ENCODE measurements at places on chromosomes 5 and 9. TPM values are rescaled to one million over a fixed set of nuclear protein-coding genes. Genes with fewer than 3 reads are reported as not detected.
A peak's percentile ranks its signal among the peaks of the same experiment; 100 is the strongest.

The CORO2A gene
- 1.8 TPM for total RNA-seq

The SARDH gene
- not detected for total RNA-seq

The CBY3 gene
- 0.67 TPM for total RNA-seq

The TBC1D13 gene
- 28.6 TPM for total RNA-seq

The LHX6 gene
- 1.8 TPM for total RNA-seq

The PRLR gene
- 0.22 TPM for total RNA-seq

The BTNL9 gene
- 12.9 TPM for total RNA-seq

- no peak for DNase-seq
These were observed 562.5 kb downstream of the CSNK1G3 start for GRCh38 chr5:124074500-124074899.

DNA sequence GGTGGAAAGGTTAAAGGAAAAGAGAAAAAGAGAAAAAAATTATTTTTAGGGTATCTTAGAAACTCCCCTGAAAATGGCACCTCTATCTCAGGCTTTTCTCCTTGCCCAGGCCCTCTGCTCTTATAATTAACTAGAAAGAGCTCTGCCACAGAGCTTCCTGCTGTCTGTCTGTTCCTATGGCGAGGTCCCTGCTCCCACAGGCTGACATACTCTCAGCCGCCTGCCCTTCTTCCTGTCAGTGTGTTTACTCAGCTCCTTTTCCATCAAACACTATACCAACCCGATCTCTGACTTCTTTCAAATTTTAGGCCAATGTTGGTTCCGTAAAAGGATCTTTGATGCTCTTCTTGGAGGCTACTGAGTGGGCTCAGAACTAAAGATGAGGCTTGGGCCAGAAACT, 482.6 kb downstream of the DMAC1 start:
- no peak for DNase-seq

DNA sequence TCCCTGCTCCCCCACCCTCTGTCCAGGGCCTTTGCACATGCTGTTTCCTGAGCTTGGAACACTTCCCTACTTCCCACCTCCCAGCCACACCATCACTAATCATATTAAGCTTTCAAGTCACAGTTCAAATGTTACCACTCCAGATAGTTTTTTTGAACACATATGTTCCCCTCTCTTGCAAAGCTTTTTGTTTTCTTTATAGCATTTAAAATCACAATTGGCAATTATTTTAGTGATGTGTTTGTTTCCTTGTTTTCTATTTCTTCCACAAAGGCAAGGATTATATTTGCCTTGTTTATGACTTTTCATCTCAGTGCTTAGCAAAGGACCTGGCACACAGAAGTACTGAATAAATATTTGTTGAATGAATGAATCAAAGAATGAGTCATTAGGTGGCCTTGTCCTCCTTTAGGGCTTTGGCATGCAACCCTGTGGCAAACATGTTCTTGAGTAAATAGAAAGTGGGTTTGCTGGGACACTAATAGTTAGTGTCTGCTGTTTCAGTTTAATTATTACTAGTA, 386.8 kb downstream of the FGF10 start:
- DNase-seq: no peak

DNA sequence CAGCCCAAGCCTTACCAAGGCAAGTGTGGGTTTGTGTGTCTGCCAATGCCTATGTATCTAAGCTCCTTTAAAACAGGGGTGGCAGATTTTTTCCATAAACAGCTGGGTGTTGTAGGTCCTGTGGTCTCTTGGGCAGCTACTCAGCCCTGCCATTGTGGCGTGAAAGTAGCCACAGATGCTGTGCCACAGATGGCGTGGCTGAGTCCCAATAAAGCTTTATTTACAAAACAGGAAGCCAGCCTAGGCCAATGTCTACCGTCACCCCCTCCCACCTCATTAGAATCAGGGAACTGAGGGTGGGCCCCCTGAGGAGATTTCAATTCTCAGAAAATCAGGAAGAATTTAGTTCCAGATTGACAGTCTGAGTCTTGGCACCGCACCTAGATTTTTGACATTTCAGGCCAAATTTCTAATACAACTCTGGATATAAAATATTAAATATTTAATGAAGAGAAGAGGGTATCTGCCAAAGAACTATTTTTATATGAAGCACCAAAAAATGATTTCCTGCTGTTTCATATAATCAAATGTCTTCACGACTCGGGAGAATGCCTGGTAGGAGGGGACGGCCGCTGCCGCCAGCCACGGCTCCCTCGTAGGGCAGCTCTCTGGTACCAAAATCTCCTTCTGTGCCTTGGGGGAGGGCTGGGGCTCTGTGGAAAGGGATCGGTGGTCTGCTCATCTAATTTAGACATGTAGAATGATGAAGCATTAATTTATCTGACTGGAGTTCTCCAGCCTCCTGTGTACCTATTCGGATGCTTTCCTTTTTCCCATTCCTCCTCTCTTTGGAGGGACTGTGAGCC, 420.9 kb downstream of the IRX2 start:
- no peak for DNase-seq

DNA sequence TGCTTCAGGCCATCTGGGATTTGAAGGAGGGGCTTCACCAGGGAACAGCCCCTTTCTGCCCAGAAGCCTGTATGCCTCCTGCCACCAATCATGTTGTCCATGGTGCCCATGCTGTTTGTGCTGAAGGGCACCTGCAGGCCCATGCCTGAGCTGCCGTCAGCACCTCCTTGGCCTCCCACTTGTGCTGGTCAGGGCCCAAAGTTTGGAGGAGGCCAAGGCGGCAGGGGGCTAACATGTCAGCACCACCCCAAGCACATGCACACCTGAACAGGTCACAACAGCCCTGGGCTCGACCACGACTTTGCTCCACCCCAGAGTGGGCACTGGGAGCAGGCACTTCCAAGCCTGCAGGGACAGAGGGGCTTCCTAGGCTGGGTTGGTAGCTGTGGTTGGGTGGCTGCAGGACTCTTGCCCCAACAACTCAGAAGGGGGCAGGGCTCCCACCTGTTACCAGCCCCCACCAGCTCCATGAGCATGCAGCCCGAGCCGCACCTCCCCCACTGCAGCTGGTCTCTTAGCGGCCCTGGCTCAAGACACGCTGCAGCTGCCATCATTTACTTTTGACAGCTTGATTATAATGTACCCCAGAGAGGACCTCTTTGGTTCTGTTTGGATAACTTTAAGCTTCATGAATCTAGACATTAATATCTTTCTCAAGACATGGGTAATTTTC, 19.8 kb upstream of the NFIL3 start:
- DNase-seq: no peak

- peak; percentile 5 for DNase-seq
These were observed 415 bp downstream of the XRCC4 start for GRCh38 chr5:83077662-83078261.

- no peak for DNase-seq
These were observed 360.6 kb downstream of the PTPRD start for GRCh38 chr9:10252174-10252573.

DNA sequence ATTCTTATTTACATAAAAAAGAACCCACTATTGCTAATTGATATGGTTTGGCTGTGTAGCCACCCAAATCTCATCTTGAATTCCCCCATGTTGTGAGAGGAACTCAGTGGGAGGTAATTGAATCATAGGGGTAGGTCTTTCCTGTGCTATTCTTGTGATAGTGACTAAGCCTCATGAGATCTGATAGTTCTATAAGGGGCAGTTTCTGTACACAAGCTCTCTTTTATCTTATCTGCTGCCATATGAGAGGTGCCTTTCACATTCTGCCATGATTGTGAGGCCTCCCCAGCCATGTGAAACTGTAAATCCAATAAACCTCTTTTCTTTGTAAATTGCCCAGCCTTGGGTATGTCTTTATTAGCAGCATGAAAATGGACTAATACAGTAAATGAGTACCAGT, 58.2 kb upstream of the PRR16 start:
- DNase-seq: no peak

GRCh38 chr5:109865637-109866036, 175.9 kb downstream of the MAN2A1 start:
- DNase-seq: no peak

- no peak for DNase-seq
These were observed 268.8 kb upstream of the WWC1 start for GRCh38 chr5:168022446-168023169.

- DNase-seq: no peak
These were observed 168.9 kb downstream of the ERCC6L2 start for GRCh38 chr9:96044401-96044800.

GRCh38 chr9:3502560-3503398, 23.0 kb downstream of the RFX3 start:
- DNase-seq: no peak

- no peak for DNase-seq
These were observed 109.5 kb upstream of the RAD23B start for GRCh38 chr9:107173422-107174180.

GRCh38 chr9:120693700-120694008, 20.6 kb downstream of the MEGF9 start:
- no peak for DNase-seq
